ENCODE measurements at places on chromosomes 12 and 14.

- no peak for DNase-seq
Measured at GRCh38 chr12:98592825-98593322, 612 bp upstream of the SLC25A3 start.

DNA sequence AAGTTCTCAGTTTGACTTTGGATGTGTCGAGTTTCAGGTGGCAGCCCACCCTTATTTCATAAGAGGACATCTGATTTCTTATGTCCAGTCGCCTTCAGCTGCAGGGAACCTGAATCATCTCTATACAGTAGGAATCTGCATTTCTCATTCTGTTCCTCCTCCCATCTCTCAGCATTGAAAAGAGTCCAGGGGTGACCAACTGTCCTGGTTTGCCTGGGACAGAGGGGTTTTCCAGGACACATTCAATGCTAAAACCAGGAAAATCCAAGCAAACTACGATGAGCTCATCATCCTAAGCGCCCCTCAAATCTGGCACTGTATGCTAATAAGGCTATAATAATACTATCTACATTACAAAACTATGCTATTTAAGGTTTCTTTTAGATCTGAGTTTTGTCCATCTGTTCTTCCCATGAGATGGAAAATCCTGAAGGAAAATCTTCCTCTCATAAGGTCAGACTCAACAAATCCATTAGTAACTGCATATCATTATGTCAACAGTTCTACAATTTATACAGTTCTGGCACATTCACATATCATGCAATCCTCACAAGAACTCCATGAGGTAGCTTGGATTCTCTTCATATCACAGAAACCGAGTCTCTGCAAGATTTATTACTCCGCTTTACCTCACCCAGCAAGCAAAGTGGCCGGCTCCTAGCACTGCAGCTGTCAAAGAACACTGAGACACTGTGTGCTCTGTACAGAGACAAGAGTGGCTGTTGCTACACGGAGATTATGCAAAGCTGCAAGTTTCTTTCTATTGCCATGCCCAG lies 15.6 kb upstream of the CALM1 start:
- no peak for DNase-seq

DNA sequence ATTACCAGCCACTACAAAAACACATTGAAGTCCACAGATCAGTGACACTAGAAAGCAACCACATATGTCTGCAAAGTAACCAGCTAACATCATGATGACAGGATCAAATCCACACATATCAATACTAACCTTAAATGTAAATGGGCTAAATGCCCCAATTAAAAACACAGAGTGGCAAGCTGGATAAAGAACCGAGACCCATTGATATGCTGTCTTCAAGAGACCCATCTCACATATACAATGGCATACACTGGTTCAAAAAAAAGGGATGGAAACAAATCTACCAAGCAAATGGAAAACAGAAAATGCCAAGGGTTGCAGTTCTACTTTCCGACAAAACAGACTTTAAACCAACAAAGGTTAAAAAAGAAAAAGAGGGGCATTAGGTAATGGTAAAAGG lies 307.7 kb downstream of the GPHN start:
- no peak for DNase-seq

- DNase-seq: no peak
Measured at GRCh38 chr12:132954471-132955048, 1.5 kb downstream of the ZNF605 start.

- no peak for DNase-seq
Measured at GRCh38 chr12:8548192-8548591, 7.5 kb upstream of the CLEC4E start.

GRCh38 chr12:125194987-125195386 lies 129.8 kb downstream of the AACS start:
- DNase-seq: no peak

DNA sequence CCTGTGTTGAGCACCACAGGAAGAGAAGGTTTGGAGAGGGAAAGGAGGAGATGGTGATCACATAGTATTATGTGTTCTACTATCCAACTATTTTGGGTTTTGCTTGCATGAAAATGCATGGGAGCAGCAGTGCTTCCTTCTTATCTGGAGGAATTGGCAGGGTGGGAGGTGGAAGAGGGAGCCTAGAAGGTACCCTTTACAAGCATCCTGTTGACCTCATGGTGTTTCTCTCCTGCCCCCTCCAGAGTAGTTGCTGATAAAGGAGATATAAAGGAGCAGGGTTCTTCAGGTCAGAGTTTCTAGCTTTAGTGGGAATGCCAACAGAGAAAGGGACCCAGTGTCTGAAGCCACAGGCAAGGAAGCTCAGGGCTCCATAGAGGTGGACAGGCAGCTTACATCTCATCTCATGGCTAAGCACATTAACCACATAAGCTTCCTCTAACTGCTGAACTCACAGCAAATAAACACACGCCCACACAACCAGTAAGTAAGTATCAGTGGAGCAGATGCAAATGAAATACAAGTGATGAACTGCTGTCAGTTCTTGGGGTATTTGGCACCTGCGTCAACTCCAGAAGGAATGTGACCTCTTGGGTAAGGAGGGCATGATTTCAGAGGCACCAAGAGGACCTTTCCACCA lies 174.2 kb upstream of the SLC38A2 start:
- no peak for DNase-seq

Data from HFF-Myc (cell line).